ENCODE measurements at places on chromosomes 2 and 18.

DNA sequence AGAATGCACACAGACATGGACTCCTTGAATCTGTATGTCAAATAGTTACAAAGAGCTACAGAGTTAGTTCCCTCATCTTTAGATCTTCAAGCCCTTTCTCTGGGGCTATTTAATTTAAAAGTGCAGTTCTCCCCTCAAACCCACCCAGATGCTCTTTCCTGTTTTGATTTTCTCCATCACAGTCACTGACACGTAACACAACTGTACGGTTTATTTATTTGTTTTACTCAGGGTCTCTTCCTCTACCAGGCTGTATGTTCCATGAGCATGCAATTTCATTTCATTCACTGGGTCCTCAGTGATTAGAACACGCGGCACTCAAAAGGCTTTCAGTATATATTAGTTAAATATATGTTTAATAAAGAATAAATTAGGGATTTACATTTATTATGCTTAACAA lies 94.7 kb downstream of the DOCK10 start:
- no peak for DNase-seq

GRCh38 chr2:4415810-4416413 lies 712.5 kb downstream of the DCDC2C start:
- no peak for DNase-seq

- DNase-seq, result no peak
Measured at GRCh38 chr18:58454406-58455061, 174.4 kb downstream of the ALPK2 start.

GRCh38 chr2:218734190-218734975 lies 23.7 kb downstream of the TTLL4 start:
- no peak for DNase-seq

DNA sequence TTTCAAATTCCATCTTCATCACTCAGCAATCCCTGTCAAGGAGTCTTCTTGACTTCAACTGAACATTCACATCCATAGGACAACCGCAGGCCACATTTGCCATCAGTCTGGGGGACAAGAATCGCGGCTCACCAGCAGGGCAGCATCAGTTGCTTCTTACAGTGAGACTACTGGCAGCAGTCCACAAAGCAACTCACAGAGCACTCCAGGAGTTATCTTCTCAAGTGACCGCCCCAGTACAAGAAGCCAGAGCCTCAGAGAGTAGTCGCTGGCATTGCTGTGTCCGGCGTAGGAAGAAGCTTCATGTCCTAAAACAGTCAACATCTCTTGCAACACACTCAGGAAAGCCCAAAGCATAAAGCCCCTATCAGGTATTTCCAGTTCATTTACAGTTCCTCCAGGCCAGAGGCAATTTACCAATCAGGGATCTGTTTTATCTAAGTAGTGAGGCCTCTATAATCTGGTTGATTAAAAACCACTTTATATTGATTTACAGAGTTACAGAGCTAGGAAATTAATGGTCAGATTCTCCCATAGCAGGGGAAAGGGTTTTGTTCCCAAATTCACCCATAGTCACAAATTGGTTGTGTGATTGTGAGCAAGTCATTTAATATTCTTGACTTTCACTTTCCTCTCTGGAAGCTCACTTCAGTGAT lies 177.3 kb downstream of the NBAS start:
- no peak for DNase-seq

- DNase-seq, result no peak
Measured at GRCh38 chr2:12263730-12264129, 453.0 kb upstream of the TRIB2 start.

DNA sequence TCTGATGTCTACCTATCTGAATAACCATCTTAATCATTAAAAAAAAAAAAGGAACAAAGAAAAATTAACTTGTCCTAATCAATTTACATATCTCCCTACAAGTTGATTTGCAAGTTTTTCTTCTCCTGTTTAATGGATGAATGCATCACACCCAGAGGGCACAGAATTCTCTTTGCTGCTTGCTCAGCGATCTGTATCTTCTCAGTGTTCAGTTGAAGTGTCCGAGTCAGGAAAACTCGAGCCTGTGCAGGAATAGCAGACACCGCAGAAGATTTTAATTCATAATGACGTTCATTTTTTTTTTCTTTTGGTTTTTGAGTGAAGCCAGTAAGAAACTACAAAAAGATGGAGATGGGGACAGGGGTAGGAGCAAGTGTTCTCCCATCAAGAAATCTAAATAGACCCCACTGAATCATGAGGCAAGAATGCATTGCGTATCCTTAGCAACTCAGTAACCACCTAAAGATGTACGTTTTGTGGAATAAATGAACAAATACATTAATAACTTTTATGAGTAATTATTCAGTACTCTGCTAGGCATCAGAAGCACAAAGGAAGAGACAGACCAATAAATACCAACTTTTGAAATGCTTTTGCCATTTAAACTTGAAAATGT lies 675.5 kb downstream of the LRP1B start:
- DNase-seq, result no peak

DNA sequence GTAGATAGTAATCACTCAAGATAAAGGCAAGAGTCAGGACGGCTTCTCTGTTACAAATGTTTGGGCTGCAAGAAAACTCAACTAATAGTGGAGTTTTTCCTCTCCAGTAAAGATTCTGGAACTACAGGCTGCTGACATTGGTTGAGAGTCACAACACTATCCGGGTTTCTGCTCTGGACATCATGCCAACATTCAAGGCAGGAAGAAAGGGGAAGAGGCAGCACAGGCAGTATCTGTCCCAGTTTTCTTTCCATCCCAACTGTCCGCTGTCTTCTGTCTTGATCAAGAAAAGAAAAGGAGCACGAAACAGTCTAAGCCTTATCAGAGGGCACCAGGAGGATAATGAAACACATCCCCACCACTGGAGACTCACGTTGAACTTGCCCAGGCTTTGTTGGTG lies 132.1 kb downstream of the MAIP1 start:
- DNase-seq, result no peak

DNA sequence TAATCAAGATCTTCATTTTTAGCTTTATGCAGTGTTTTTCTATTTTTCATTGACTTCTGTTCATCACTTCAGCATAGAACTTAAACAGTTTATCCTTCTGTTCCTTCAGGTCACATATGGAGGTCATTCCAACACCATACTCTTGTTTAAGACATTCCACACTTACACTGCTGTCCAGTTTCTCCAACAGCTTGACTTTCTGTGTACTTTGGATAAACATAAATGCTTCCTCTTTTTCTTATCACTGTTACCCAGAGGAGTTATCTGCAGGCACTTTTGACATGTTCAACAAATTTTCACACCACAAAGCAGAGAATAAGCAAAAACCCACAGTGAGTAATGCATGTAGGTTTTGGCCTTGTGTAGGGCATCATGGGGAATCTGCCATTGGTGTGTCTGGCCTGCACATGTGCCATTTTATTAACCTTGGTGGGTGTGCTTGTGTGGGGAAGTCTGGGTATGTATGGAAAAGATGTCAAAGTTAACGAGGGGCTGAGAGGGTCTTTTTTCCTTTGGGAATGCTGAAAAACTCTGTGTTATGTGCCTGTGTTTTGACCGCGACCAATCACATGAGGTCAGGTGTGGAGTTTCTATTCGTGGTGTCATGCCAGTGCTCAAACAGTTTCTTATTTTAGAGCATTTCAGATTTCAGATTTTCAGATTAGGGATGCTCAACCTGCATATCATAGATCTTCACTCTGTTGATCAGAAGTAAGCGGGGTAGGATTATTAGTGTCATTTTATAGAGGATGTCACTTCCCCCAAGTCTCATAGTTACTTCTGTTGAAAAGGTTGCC lies 53.9 kb upstream of the ACVR1 start:
- no peak for DNase-seq

DNA sequence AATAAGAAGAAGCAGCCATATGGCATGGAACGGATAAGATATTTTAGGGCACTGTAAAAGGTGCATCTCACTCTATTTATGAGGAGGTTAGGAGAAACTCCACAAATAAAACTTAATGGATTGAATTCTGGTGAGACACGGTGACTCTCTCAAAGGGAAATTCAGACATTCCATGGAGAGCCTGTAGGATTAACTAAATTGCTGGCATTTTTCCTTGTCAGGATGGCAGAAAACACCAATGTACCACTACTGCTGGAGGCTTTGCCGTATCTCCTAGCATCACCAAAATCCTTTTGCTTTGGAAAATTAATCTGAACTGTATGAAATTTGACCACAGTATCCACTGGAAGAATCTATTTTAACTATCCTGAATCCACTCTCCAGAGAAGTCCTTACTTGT lies 79.3 kb downstream of the RBM43 start:
- DNase-seq, result no peak

DNA sequence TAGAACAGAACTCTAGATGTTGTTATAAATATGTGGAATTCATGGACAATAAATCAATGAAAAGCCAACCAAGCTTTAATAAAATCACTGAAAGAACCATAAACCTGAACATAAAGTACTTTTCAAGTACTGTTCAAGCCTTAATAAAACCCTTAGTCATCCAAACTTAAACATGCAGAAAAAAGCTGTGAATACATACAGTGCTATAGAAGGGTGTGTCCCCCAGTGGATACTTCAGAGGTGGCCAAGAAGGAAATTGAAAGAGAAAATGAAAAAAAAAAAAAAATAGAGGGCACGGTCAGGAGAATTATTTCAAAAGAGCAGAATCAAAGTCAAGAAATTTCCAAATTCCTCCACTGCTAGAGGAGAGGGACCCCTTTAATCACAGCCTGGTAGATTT lies 141.1 kb downstream of the SP100 start:
- DNase-seq, result no peak

DNA sequence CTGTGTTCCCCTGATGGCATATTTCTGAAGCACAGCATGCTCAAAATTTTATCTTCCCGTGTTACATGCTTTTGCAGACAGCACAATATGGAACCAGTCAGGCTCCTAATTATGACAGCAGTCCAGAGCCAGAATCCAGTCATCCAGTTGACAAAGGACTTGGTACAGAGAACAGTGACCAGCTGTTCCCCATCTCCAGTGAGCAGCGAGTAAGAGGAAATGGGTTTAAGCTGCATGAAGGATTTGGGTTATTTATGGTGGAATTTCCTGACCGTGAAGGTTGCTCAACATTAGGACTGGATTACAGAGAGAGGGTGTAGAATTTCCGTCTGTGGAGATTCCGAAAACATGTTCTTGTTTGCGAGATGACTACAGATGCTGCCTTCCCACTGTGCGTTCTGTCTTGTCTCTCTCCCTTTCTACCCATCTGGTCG lies 24.4 kb downstream of the SGPP2 start:
- peak; percentile 18 for DNase-seq

- no peak for DNase-seq
Measured at GRCh38 chr2:136135921-136136906, 18.3 kb upstream of the CXCR4 start.

- DNase-seq, result no peak
Measured at GRCh38 chr18:12242658-12243260, 11.4 kb upstream of the CIDEA start.

DNA sequence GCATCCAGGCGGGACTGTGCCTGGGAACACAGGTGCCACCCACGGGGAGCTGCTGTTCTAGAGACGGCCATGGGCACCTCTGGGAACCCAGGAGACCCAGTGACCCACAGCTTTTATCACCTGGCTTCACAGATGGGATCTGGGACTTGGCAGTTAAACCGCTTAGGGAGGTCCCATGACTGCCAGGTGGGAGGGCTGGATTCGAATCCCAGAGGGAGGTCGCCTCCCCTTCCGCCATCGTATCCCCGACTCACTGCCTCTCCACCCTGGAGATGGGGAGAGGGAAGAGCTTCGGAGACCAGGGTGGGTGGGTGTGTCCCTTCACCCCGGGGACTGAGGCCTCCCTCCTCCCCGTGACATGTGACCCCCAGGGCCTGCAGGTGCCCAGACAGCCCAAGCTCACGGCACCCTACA lies 169.4 kb downstream of the RTP5 start:
- no peak for DNase-seq
